ENCODE measurements at places on chromosomes 5 and 9.

GRCh38 chr5:95261437-95262175 lies 23.3 kb downstream of the MCTP1 start:
- no peaks in the 10 kb centered on the region for H3K36me3 ChIP-seq
- no peaks in the 10 kb centered on the region for H3K4me1 ChIP-seq
- no peak overlapping the region for H3K4me3 ChIP-seq
- H3K27me3 ChIP-seq = no peaks in the 10 kb centered on the region
- DNase-seq = no peak

DNA sequence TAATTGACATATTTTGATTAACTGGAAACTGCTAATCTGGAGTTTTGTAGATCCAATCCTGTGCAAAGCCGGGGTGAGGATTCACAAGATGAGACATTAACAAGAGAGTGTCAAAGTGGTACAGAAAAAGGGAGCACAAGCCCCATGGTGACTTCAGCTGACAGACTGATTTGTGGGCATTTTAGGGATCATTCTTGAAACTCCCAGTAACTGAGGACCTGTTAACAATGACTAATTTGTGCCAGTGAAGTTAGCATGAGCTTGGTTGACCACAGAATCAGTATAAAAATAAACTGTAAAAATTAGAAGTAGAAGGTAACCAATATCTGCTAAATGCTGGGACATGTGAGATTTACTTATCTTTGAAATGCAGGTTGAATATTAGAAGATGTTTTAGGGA lies 1578.3 kb downstream of the EFNA5 start:
- no peaks in the 10 kb centered on the region for H3K36me3 ChIP-seq
- H3K27ac ChIP-seq = no peak overlapping the region
- no peaks in the 10 kb centered on the region for H3K4me1 ChIP-seq
- no peak for DNase-seq

DNA sequence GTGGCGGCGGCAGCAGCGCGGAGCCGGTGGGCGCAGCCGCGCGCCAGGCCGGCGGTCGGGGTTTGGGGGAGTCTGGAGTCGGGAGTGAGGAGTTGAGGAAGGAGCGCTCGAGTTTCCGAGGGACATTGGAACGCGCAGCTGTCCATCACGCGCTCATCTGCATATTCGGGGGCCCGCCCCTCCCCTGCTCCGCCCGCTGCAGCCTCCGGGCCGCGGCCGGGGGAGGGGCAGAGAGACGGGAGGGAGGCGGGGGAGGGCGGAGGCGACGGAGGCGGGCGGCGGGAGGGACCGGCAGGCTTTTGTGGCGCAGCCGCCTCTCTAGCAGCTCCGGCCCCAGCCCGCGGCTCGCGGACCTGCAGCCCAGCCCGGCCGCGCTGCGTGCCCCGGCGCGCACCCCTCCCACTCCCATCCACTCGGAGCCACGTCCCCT lies at the start of gene IRX2:
IRX2 (minus strand) TSS at position 86 of the 430 bp plus-strand sequence. CDS start 264 bp downstream, outside the sequence.
- no peaks in the 10 kb centered on the region for H3K36me3 ChIP-seq
- peaks cover 61% of the 10 kb centered on the region for H3K27me3 ChIP-seq
- no peaks in the 10 kb centered on the region for H3K4me1 ChIP-seq
- no peak within 1 kb of the TSS for H3K27ac ChIP-seq
- peak; percentile 49 for DNase-seq

GRCh38 chr5:174315471-174315870 lies 270.0 kb downstream of the NSG2 start:
- H3K36me3 ChIP-seq = no peaks in the 10 kb centered on the region
- H3K4me3 ChIP-seq = no peak overlapping the region
- no peak for DNase-seq
- H3K27me3 ChIP-seq = no peaks in the 10 kb centered on the region
- H3K4me1 ChIP-seq = no peaks in the 10 kb centered on the region
